ENCODE measurements at places on chromosomes 3 and 15. TPM values are rescaled to one million over a fixed set of nuclear protein-coding genes. Genes with fewer than 3 reads are reported as not detected.

The GALNT15 gene
- total RNA-seq, result 16.0 TPM

The ITGB5 gene
- 391 TPM for total RNA-seq

The IGSF10 gene
- 0.94 TPM for total RNA-seq

The GP9 gene
- total RNA-seq, result not detected

The GREM1 gene
- 213 TPM for total RNA-seq

The HACD2 gene
- total RNA-seq, result 6.4 TPM

The SOX2 gene
- total RNA-seq, result not detected

The ASB14 gene
- 0.17 TPM for total RNA-seq

The NPHP3 gene
- 18.6 TPM for total RNA-seq

The FBXL22 gene
- total RNA-seq, result 0.16 TPM

The ANKDD1A gene
- total RNA-seq, result 14.8 TPM

The PROS1 gene
- 17.9 TPM for total RNA-seq

The LDHAL6B gene
- total RNA-seq, result not detected

The PPM1L gene
- total RNA-seq, result 0.69 TPM

The CFAP20DC gene
- 1.0 TPM for total RNA-seq

The ZNF660 gene
- 2.1 TPM for total RNA-seq

The KLHL25 gene
- total RNA-seq, result 1.6 TPM

The SEMA3F gene
- 2.1 TPM for total RNA-seq

The GP5 gene
- total RNA-seq, result under 0.01 TPM

The HTR3C gene
- total RNA-seq, result not detected
